ENCODE measurements at places on chromosomes 7 and 10.

DNA sequence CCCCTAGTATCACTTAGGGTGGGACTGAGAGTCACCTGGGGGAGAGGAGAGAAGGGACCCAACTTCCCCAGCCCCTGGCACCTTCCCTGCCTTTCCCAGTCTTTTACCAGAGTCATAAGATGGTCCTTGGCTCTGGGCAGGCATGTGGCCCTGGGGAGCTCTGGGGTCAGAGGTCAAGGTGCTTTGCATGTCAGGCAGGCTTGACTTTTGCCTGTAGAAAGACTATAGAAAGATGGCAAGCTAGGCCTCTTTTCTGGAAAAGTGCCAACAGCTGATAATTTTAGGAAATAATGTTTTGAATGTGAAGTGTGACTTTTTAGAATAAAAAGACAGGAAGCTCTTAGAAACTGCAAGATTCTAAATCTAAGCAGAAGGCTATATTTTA, 67.5 kb downstream of the MKI67 start:
- no peak for DNase-seq

DNA sequence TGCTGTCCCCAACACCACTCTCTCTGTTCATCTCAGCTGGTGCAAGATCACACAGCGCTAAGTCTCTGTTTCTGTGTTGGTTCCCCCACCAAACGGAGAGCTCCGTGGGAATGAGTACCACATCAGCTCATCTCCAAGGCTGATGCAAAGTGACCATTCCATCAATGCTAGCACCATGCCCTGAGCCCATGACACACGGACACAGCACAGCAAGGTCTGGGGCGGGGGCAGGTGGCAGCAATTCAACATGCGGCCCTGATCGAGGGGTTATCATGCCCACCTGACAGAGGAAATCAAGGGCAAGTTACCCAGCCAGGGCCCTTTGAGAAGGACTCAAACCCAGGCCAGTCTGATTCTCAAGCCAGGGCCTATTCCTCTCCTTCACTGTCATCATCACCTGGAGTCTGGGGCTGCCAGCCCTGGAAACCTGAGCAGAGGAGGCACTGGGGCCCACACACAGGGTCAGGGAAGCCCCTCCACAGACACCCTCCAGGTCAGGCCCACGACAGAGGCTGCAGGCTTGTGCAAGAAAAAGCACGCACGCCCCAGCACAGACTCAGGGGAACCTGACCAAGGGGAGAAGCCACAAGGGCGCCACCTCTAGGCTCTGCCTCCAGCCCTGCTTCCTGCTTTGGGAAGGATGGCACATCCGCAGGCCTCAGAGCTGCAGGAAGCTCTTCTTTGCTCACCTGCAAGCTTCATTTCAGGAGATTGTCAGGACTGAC, 74.8 kb downstream of the GRID1 start:
- no peak for DNase-seq

GRCh38 chr7:91947948-91948347, 7.3 kb downstream of the AKAP9 start:
- DNase-seq, result no peak

DNA sequence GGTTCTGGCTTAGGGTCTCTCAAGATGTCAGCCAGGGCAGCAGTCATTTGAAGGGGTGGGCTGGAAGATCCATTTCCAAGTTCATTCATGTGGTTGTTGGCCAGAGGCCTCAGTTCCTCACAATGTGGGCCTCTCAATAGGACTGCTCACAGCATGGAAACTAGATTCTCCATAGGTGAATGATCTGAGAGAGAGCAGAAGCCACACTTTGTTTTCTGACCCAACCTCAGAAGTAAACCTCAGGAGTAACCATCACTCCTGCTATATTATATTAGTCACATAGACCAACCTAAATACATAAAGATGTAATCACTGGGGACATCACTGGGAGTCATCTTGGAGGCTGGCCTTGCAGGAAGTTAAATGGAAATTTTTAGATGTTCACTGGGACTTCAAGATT, 42.2 kb downstream of the GBF1 start:
- DNase-seq, result no peak

DNA sequence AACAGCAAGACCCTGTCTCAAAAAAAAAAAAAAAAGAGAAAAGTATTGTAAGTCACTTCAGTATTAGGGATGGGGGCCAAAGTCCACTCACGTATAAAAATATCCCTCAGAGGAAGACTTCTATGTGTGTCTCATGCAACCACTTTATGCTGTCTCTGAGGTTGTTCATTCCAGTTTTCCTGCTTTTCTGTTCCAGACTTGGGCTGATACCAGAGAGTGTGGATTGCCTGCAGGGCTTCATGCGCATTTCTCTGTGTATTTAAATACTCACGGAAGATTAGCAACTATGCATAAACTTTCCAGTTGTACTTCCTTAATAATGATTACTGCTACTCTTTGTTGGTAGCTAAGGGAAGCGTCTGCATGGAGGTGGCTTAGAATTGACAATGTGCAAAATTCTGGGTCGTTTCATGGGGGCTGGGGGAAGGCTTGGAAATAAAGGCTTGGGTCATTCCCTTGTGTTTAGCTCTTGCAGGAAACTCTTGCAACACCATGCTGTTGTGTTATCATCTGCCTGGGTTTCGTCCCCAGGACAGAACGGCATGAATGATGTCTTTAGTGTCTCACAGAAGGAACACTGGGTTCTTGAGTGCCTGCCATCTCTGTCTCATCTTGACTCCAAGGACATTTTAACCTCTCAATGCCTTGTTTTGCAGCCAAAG, 54.1 kb downstream of the KIAA1217 start:
- DNase-seq, result no peak

DNA sequence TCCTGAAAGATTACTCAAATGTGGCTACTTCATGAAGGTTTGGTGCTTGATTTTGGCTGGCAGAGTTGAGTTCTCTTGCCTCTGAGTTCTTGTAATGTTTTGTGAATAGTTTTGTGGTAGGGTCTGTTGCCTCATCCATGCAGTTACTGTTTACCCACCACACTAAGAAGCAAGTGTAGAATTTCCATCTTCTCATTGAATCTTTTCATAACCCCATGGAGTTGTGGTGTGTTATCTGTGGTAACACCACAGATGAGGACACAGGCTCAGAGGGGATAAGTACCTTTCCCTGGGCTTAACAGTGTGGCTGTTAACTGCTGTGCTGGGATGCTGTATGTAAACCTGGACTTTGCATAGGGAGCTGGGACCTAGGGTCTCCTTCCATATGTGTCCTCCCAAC, 186.3 kb downstream of the CAMK1D start:
- DNase-seq, result no peak

- DNase-seq, result peak; percentile 70
Observed at GRCh38 chr7:129949292-129950133, 3.2 kb downstream of the UBE2H start.

Data from fibroblast of skin of scalp (primary cell).